ENCODE measurements at places on chromosomes 11 and 22.
A peak's percentile ranks its signal among the peaks of the same experiment; 100 is the strongest.

GRCh38 chr11:21897752-21898151, 295.1 kb upstream of the ANO5 start:
- DNase-seq = no peak

DNA sequence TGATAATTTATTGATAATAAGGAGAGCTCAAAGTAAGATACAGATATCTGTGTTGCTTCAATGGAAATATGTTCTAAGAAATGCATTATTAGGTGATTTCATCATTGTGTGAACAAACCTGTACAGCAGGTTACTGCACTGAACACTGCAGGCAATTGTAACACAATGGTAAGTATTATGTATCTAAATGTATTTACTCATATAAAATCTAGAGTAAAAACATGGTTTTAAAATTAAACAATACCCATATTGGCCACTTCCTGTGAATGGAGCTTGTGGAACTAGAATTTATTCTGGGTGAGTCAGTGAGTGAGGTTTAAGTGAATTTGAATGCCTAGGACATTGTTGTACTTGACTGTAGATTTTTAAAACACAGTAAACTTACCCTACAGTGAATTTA, 722.9 kb upstream of the RAG2 start:
- DNase-seq = no peak

DNA sequence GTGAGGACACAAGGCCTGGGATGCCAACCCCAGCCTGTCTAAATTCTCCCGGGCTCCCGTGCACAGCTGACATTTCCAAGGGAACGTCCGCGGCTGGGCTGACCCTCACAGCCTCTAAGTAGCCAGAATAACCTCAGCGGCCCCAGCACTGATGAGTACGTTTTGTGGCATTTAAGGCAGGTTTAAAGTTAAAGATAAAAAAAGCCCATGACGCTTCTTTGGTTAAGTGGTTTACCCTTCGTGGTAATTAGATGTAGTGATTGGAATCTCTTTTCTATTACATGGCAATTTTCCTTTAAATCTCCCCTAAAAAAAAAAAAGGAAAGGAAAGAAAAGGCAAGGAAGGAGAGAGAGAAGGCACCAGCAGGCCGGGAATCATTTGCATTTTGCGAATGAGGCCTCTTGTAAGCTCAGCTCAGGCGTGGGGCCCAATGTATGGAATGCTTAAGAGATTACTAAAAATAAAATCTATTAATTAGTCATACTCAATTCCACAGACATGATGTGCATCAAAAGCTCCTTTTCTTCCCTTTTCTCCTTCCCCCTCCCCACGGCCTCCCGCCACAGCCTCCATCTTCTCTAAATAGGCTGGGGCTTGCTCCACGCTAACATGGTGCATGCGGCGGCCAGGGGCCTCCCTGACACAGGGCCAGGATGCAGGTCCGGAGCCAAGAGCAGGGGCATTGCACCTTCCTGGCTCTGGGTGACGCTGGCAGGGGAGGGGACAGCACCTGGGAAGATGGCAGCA, 44.1 kb downstream of the MACROD1 start:
- DNase-seq = peak; percentile 11

DNA sequence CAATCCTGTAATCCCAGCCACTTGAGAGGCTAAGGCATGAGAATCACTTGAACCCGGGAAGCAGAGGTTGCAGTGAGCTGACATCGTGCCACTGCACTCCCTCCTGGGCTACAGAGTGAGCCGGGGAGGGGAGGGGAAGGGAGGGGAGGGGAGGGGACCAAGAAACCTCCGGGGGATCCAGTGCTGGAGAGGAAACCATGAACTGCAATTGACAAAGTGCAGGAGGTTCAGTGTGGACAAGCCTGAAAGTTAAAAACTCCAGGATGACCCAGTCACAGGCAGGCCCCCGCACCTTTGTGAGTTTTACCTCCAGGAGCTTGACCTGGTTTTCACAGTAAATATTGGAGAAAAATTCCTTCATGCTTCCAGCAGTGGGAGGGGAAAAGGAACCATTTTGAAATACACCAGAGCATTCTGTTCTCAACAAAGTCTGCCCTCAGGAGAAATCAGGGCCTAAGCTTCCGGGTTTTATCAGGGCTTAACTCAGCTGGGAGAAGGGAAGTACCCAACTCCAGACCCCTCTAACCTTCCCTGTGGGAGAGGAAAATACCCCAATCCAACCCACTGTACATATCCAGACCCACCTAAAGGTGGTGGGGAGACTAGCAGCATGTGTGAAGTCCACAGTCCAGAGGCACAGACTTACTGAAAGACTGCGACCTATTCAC, 15.5 kb upstream of the ZFTA start:
- DNase-seq = no peak

DNA sequence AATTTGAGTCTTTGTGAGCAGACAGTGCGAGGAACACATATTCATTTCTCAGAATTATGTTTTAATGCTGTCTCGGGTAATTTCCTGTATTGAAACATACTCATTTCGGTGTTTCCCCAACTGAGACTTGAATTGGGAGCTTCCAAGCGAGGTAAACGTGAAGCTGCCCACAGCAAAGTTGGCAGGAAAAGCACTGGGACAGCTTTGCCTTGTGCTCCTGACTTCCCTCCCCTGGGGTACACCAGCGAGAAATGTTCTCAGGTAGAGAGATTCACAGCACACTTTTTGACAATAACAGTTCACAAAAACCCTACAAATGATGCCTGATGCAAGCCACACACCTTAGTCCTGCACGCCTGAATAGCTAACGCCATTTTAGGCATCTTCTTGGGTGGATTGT, 3.1 kb downstream of the HTR3B start:
- no peak for DNase-seq

GRCh38 chr22:27045103-27045947, 387.9 kb downstream of the MIAT start:
- no peak for DNase-seq
